ENCODE measurements at places on chromosomes 1 and 21. TPM values are rescaled to one million over a fixed set of nuclear protein-coding genes. Genes with fewer than 3 reads are reported as not detected.

GRCh38 chr1:23114424-23115079 is 54.1 kb downstream of the LUZP1 start:
- H3K36me3 ChIP-seq: no peaks in the 10 kb centered on the region
- H3K27ac ChIP-seq: 0 out of 2 replicates have a peak overlapping the region, but pooled peaks have one; percentile 17
- no peaks in the 10 kb centered on the region for H3K27me3 ChIP-seq

- H3K27me3 ChIP-seq: no peaks in the 10 kb centered on the region
- no peak overlapping the region for H3K4me3 ChIP-seq
- no peak for DNase-seq
- no peaks in the 10 kb centered on the region for H3K36me3 ChIP-seq
- H3K4me1 ChIP-seq: peaks cover 21% of the 10 kb centered on the region
- H3K27ac ChIP-seq: no peak overlapping the region
These were observed 19.7 kb upstream of the RNU1-4 start for GRCh38 chr1:16720351-16721223.

The TIAM1 gene
- 25.2 TPM for total RNA-seq

The TIE1 gene
- 2.5 TPM for total RNA-seq
